Mucosa of descending colon (tissue), 3 donors: ENCODE measurements at places on chromosomes 13 and 19.

DNA sequence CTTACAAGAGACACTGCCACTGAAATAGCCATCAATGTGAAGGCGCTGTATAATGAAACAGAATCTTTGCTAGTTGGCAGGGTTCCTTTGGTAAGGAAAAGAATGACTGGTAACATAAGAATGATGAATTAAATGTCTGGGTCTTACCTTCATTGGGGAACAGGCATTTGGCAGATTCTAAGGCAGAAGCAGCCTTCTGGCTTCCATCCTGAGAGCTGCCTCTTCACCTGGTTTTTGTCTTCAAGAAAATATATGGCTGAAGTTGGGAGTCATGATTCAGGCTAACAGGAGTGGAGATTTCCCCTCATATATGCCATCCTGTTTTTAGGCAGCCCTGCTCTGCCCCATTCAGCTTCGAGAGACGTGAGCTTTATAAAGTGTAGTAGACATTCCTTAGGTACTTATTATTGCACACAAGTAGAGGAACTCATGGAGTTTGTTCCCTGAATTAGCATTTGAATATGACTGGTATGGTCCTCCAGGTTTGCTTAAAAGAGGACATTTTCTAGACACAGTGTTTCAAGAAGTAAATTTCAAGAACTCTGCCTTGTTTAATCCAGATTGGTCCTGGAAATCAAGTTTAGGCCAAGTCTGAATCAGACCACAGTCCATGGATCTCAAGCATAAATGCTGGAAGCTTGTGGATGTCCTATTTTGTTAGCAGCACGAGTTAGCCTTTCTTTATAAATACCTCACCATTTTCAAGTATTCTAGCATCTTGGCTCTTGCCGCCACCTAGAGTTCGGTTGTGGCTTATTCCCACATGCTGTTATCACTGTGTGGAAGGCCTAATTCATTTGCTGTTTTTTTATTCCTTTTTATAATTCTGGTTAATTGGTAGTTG lies 56.2 kb upstream of the AKAP11 start:
- peak; percentile 35 for DNase-seq

GRCh38 chr13:33639158-33639557 lies 178.8 kb upstream of the RFC3 start:
- peak; percentile 33 for DNase-seq

DNA sequence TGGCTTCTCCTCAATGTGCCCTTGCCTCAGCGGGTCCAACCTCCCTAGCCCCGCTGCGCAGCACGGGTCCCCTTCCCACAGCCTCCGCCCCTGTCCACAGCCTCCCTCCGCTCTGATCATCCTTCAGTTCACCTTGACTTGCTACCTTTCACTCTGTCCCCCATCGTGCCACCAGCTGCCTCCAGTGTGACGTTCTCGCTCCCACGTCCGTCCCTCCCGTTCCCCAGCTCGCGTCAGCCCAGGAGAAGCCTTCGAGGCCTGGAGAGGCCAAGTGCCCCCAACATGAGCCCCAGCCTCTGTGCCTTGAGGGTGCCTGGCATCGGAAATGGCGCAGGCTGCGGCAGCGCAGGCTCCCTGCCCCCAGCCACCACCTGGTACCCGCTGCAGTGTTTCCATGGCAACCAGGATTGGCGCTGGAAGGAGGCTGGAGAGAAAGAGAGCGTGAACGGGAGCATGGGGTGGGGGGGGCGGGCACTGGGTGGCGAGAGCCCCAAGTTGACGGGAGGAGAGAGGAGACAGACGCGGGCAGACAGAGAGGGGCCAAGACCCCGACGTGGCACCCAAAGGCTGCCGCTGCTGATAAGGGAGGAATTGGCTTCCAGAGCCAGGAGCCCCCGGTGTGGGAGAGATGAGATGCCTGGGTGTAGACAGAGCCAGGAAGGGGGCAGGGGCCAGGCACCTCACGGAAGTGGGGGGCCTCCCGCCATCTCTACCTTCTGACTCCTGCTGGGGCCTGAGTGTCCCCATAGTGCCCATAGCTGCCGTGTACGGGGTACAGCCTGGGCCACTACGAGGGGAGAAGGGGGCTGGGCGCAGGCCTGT lies 844 bp upstream of the ASPDH start:
- peak; percentile 24 for DNase-seq

GRCh38 chr19:18650468-18651041 lies 13.7 kb downstream of the KLHL26 start:
- DNase-seq, result peak; percentile 72

DNA sequence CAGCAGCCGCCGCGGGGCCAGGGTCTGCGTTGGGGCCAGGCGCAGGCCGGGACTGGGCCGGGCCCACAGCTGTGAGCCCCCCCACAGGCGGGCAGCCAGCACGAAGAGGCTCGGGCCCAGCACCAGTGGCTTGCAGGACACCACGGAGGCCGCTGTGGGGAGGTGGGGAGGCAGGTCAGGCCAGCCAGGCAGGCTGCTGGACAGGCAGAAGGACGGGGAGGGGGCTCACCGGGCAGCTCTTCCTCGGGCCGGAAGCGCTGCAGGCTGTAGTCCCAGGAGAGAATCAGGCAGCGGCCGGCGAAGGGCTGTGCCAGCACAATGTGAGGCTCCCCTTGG lies 8.3 kb downstream of the LGI4 start:
- no peak for DNase-seq

- no peak for DNase-seq
Observed at GRCh38 chr19:53130506-53130905, 2.2 kb downstream of the ZNF415 start.

DNA sequence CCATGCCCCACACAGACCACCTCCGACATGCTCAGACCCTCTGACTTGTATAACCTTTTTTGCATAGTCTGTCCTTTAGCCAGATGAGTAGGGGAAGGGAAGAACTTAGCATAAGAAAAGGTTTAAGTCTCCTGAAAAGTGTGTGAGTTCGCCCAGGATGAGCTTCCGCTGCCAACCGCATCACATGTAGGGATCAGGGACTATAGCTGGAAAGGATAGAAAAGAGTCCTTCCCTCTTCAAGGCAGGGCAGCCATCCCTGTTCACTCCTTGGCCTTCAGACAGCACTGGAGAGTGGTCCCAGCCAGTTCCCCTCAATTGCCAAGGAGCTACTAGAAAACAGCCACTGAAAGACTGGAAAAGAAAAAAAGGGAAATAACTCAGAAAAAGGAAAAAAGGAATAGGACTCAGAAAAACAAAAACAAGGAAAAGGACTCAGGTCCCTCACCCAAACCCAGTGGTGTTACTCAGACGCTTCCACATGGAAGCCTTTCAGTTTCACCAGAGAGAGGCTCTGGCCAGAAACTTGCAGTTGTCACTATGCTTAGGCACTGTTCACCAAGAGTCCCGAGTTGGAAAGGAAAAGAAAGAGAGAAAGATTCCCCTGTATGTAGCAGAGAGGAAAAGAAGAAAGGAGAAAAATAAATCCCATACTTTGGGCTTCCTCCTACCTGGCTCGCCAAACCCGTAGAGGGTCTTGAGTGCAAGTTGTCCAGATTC lies 5.6 kb upstream of the TM9SF2 start:
- DNase-seq, result peak; percentile 27

DNA sequence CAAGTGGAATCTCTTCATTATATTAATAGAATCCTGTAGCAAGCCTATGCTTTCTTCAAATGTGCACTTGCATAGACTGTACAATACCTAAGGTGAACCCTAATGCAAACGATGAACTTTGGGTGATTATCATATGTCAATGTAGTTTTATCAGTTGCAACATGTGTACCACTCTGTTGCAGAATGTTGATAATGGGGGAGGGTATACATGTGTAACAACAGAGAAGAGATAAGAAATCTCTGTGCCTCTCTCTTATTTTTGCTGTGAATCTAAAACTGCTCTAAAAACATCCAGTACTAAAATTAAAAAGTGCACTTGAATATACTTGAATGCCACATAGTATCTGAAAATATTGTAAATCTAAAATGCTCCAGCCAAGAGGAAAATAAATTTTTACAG lies 820.8 kb upstream of the MIR17HG start:
- no peak for DNase-seq

DNA sequence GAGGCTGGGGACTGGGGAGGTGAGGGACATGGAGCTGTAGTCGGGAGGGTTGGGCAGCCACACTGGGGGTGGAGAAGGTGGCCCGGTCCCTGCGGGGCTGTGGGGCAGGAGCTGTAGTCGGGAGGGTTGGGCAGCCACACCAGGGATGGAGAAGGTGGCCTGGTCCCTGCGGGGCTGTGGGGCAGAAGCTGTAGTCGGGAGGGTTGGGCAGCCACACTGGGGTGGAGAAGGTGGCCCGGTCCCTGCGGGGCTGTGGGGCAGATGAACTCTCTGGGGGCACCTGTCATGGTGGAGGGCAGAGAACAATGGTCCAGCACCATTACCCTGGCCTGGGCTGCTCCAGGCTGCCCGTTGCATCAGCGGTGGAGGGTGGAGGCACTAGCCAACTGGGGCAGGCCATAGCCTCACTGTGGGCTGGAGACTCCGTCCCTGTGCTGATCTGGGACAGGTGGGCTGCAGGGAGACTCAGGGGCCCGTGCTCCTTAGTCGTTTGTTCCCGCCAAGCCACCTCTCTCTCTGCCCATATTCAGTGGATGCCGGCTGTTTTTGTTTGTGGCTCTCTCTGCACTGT lies 51.4 kb downstream of the ATP11A start:
- DNase-seq, result peak; percentile 26

- no peak for DNase-seq
Observed at GRCh38 chr13:75418186-75418843, 63.7 kb downstream of the TBC1D4 start.

GRCh38 chr13:112685896-112686295 lies 3.9 kb upstream of the ATP11A start:
- no peak for DNase-seq

GRCh38 chr13:104571161-104571892 lies 1505.1 kb upstream of the SLC10A2 start:
- DNase-seq, result peak; percentile 91

GRCh38 chr13:42804244-42804874 lies 23.0 kb downstream of the FAM216B start:
- no peak for DNase-seq

DNA sequence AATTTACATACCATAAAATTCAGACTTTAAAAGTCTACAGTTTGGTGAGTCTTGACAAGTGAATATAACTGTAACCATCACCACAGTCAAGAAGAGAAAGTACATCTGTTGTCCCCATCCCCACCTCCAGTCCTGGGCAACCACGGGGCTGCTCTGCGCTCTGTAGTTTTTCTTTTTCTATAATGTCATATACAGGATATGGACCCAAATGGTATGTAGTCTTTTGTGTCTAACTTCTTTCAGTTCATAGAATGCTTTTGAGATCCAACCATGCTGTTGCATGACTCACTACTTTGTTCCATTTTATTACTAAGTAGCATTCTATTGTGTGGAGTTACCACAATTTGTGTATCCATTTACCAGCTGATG lies 103.9 kb downstream of the DOCK9 start:
- no peak for DNase-seq

DNA sequence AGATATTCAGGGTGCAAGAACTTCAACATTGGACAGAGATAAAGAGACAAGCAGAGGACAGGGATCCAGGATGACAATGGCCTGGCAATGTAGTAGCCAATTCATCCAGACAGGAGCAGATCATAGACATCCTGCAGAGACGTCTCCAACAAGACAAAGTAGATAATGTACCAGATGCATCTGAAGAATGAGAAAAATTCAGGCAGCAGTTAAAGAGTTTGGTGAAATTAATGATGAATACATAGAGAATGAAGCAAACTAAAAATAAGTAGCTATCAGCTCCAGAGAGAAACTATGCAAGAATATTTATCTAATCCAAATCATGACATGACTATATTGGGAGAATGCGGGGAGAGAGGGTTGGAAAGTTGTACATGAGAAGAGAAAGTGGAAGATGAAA lies 278.4 kb upstream of the DACH1 start:
- no peak for DNase-seq

DNA sequence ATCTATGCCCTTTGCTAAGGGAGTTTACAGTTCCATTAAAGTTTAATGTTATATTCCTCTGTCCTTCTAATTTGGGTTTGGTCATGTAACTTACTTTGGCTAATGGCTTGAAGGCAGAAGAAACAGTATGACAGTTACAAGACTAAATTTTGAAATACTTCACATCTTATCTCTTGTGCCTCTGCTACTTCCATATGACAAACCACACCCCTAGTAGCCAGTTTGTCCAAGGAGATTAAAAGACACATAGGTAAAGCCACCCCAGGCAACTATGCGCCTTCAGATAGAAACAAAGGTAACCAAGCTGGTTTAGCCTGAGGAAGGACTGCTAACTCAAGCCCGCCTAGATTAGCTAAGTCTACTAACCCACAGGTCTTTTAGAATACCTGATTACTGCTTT lies 273.4 kb upstream of the MIR17HG start:
- no peak for DNase-seq

GRCh38 chr19:35851213-35852028 lies 883 bp downstream of the NPHS1 start:
- DNase-seq, result no peak

DNA sequence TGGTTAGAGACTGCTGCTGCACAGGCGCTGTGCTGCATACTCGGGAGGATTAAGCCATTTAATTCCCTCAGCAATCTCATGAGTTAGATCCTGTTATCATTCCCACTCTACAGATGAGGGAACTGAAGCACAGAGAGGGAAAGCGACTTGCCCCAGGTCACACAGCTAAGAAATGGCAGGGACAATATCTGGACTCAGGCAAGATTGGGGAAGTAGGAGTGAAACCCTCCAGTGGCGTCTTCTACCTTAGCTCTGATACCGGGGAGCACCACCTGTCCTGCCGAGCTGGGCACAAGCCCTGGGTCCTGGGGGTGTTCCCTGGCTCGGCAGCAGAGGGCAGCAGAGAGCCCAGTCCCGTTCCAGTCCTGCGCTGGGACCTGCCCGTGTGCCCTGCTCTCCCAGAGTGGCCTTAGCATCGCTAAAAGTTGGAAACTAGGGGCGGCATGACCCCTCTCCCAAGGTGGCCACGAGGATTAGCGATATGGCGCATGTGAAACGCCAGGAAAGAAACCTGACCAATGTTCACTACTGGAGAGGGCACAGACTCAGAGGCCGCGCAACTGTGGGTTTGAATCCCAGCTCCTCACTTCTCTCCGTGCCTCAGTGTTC lies 20.5 kb downstream of the CYTH2 start:
- peak; percentile 91 for DNase-seq

DNA sequence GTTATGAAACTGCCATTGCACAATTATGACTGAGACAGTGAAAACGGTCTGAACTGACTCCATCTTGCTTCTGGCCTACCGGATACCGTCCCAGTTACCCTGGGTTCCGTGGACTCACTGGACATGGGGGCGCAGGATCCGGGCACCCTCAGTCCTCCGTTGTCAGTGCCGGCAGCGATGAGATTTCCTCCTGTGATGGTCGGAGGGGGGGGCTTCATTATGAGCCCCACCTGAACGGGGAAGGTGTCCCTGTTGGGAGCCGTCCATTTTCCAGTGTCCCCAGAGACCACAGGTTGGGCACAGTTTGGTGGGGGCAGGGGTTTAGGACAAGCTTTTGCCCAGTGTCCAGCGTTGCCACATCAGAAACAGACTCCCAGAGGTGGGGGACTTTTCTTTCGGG lies 23.4 kb downstream of the TMEM255B start:
- no peak for DNase-seq
